SW 1271 (cell line): ENCODE measurements at places on chromosomes 16 and 17.

DNA sequence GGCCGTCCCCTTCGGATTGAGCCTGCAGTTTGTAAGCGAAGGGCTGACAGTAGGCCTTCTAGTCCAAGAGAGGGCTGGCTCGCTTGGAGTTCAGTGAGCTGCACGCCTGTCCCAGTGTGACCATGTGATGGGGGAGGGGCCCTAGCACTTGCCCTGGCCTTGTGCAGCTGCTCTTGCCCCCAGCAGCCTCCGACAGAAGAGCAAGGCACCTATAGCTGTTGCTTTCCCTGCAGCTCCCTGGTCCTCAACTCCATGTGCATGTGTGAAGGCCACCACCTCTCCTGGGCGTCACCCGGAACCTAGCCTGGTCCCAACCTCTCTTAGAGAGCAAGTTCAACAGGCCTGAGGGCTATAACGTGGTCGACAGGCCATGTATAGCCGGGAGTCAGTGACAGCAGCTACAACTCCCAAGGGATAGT lies 5.6 kb downstream of the SPHK1 start:
- no peak for DNase-seq

GRCh38 chr16:85629326-85629725 lies 16.2 kb downstream of the GSE1 start:
- DNase-seq: no peak

DNA sequence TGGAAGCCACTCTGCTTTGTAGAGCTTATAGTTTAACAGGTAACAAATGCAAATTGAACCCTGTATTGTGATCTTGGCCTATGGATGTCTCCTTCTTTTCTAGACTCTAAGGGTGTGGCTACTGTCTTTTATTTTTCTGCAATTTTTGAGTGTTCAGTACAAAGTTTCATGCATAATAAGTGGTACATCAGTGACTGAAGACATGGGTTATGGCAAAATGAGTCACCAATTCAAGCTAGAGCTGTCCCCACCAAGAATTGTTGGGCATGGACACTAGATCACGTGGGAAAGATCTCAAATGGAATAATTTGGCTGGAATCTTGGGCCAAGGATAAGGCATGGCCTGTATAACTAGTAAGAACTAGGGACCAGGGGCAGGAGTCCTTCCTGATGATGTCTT lies 228.4 kb upstream of the N4BP1 start:
- no peak for DNase-seq

- DNase-seq: no peak
Measured at GRCh38 chr17:82675476-82676245, 22.8 kb downstream of the RAB40B start.

DNA sequence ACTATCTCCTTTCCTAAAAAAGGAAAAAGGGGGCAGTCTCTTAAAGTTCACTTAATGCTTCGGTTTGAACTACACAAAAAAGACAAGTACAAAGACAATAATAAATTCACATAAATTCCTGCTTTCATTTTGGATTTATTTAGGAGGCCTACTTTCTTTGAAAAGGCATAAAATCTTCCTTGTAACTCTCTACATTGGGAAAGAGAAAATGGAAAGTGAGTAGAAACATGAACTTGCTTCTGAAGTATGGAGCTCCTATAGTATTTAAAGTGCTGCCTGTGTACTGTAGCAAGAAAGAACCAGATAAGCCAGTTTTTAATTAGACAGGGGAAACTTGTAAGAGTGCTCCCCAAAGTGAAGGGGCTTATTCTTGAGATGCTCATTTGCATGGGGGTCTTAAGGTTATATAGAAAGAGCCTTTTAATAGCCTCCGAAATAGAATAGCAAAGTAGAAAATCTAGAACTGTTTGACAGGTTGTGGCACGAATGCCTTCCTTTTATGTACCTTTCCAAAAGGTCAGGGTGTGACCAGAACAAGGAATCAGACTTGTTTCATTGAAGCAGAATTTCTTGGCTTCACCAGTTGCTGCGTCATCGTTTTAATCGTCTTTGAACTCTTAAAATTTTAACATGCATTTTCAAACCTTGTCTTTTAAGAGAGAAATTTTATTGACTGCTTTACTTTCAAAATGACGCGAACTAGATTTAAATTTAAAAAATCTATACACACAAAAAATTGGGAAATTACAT lies 12.9 kb downstream of the GAN start:
- DNase-seq: no peak

DNA sequence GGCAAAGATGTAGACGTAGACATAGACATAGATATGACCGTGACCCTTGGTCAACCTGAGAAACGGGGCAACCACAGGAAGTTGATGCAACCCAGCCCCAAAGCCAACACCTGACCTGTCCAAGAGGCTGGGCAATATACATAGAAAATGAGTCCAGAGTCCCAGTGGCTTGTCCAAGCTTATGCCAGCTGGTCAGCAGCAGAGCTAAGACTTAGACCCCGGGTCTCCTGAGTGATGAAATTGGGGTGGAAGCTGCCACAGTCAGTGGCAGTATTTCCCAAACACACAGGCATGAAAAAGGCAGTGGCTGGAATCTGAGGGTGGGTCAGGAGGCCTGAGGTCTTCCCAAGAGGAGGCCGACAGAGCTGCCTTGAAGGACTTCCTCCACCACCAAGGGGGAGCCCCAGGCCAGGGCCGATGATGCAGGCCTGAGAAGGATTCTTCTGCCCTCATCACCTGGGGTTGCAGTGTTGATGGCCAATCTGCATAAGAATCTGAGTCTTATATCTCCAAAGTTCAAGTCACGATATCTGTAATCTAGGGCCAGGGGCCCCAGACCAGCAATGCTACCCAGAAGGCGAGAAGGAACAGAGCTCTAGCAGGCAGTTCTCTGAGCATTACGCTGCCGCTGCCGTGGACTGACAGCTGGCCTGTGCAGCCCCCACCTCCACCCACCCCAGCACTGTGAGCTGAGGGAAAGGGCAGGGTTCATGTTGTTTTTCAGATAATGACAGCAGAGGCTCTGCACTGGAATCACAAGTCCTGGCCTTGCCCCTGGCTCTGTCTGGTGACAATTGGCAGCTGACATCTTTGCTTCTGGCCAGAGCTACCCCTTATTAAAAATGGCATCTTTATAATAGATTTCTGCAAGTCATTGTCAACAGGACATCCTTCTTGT lies 72.7 kb downstream of the GNAO1 start:
- no peak for DNase-seq
